ENCODE measurements at places on chromosomes 13 and 19.

DNA sequence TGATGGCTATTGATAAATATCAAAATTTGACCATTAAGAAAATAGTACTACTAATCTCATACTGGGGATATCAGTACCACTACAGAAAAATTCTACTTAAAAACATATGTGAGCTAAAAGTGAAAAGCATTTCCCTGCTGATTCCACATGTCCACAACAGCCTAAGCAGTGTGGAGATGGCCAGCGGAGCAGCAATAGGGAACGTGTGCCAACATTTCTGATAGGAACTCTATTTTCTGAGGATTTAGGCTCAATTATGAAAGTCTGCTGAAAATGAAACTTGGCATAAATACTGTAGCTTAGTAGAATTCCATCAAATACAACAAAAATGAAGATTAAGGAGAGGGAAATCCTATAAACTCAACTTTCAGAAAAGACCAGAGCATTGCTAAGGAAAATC is 311.6 kb downstream of the ENOX1 start:
- no peak for DNase-seq

GRCh38 chr19:10126213-10126639 is 6.5 kb upstream of the EIF3G start:
- DNase-seq: no peak

DNA sequence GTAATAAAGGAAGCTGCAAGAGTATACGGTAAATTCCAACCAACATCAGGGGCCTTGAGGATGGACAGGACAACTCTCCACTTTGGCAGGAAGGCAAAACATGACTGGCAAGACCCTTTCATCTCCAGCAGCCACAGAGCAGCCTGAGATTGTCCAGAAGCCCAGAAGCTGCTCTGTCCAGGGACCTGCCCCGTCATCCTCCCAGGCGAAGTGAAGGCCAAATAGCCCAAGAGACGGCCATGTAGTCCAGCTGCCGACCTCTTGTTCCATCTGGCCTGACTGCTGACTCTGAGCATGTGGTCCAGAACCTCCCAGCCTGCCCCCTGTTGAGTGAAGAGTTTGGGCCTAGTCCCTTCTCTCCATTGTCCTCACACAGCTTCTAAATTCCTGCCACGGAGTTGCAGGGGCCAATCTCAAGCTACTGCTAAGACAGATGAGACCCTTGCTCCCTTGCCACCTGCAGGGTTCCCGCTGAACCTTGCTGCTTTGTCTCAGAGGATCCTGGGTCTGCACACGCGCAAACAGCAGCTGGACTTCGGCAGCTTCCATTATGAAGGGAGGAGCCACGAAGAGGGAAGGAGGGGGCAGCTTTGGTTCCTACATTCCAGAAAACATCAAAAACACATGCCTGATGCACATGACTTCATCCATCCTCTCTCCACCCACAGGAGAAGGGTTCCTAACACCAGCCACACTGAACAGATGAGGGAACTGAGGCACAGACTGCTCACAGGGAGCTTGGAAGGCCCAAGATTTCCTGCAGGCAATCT is 196.9 kb downstream of the KATNAL1 start:
- no peak for DNase-seq

- no peak for DNase-seq
Observed at GRCh38 chr13:39526499-39526898, 76.5 kb downstream of the LHFPL6 start.

- DNase-seq: no peak
Observed at GRCh38 chr13:93307136-93307535, 80.5 kb downstream of the GPC6 start.

DNA sequence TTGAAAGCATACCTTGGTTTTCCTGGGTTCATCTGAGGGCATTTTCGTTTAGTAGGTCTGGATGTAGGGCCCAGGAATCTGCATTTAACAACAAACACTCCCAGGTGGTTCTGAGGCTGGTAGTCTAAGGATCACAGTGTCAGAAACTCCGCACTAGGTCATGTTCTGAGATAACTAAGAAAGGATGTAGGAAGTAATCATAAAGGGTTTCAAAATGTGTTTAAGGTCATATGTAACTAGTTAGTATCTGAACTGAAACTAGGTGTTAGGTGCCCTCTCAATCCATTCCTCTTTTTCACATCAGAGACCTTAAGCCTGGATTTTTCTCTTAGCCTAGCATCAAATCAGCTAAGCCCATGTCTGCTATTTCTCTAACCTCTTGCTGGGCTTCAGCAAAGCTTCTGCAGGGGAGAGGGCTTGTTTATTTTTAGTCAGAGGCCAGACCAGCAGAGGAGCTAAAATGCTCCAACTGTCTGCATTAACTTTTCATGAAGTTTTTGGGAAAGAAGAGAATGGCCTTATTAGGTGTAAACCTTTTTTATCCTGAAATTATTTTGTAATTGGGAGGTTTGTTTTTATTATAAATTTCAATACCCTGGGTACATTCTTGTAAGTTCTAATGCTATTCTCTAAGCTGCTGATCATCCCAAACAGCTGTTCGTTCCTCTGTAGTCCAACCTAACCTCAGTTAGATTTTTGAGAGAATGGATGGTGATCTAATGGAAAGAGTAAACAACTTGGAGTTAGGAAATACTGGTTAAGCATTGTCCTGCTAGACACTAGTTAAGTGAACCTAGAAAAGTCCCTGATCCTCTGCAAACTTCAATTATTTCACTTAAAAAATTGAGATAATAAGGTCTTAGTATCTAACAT is 262.8 kb upstream of the RFC3 start:
- DNase-seq: no peak

DNA sequence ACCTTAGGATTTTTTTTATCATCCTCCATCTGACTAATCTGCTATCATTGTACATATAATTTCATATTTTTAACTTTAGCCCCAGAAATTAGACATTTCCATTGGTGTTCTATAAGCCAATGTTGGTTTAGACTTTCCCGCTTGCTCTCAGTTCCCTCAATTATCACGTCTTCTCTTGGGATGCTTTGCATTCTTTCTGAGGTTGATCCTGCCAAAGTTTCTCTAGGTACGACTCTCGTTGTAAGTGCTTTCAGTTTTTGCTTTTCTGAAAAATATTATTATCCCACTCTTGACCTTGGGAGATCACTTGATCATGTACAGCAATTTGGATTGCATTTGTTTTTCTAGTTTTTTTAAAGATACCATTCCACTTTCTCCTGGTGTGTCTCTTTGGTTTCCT is 270.2 kb downstream of the IRS2 start:
- no peak for DNase-seq

- DNase-seq: no peak
Observed at GRCh38 chr19:55041627-55042343, 3.7 kb upstream of the GP6 start.

- no peak for DNase-seq
Observed at GRCh38 chr13:46639033-46639981, 86.3 kb downstream of the LRCH1 start.

DNA sequence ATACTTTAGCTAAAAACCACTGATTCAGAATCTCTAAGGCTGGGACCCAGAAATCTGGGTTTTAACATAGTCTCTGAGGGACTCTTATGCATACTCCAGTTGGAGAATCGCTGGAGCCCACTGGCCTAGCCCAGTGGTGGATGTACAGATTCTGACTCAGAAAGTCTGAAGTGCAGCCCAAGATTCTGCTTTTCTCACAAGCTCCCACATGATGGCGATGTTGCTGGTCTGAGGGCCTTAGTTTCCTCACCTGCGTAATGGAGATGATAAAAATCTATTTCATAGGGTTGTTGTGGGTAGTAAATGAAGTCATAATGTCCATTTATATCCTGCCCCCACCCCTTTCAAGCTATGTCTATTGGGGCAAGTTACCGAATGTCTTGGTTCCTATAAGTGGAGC is 7.7 kb upstream of the CDADC1 start:
- no peak for DNase-seq

DNA sequence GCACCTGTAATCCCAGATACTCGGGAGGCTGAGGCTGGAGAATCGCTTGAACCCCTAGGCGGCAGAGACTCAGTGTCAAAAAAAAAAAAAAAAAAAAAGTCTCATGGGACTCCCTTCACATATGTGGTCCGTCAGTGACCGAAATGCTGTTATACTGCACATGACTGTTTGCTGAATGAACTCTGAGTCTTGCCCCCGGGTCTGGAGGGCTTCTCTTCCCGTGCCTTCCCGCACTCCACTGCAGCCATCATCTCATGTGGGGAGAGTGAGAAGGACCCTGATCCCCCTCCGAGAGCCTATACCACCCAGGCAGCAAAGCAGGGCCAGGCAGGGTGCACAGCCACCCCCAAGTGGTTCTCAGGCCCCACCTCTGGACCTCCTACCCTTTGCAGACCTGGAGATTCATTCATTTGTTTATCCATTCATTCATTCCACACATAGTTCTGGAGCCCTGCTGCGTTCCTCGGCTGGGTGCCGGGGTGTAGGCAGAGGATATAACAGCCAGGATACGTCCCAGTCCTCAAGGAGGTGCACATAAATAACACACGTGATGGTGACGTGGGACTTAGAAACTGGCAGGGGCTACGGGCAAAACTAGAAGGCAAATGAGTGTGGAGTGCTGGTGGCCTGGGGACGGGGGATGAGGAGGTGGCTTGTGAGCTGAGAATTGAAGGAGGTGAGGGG is 14.2 kb downstream of the NDUFA11 start:
- DNase-seq: no peak

DNA sequence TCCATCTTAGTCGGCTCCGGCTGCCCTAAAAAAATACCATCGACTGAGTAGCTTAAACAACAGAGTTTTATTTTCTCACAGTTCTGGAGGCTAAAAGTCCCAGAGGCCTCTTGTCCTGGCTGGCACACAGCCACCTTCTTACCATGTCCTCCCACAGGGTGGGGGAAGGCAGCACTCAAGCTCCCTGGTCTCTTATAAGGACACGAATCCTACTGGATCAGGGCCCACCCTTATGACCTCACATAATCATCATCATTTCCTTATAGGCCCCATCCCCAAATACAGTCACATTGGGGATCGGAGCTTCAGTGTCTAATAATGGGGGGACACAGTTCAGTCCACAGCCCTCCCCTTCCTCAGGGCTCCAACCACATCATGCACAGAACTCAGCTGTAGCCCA is 2.6 kb upstream of the TUBA3C start:
- no peak for DNase-seq

GRCh38 chr13:50387051-50387581 is 371.9 kb downstream of the KCNRG start:
- DNase-seq: peak; percentile 47

DNA sequence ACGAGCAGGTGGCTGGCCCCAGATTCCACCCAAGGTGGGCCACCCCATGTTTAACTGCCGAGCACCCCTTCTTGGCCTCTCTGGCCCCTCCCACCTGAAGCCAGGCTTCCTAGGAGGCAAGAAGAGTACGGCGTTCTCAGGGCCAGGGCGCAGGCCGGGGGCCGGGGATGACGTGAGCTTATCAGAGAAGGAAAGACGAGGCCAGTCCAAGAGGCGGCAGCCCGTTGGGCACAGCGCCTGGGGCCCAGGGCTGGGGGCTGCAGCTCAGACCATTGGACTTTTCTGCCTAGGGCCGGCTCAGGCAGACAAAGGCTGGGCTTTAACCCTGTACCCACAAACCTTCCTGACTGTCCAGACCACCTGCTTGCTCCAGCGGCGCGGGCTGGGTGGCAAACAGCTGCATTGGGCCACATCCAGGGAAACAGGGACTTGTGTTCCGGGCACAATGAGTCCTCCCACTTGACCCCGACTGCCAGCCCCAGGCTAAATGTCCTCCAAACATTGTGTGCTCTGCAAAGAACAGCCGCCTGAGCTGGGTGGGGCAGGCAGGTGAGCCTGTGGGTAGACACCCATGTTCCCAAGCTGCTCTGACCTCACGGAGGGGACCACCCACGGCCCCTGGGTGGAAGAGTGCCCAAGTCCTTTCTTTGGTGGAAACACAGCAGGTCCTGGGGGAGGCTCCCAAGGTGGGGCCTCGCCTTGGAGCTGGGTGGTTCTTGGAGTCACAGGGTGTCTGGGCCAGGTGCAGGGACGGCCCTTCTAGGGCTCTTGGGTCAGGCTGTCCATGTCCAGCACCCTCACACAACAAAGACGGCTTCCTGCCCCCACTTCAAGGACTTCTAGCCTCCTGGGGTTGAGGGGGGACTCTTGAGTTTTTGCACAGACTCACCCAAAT is 21.9 kb downstream of the COMP start:
- no peak for DNase-seq

DNA sequence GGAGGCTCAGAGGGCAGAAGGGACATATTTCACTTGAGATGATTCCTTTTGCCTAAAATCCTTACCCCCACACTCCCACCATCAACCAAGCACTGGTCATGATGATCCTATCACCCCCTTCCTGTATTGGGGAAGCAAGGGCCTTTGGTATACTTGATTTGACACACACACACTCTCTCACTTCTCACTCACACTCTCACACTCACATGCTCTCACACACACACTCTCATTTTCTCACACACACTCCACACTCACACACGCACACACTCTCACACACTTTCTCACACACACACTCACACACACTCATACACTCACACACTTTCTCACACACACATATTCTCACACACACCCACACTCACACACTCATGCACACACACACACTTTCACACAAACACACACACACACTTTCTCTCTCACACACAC is 8.6 kb downstream of the RGCC start:
- no peak for DNase-seq

GRCh38 chr19:33503433-33504057 is 18.0 kb downstream of the PEPD start:
- DNase-seq: no peak

DNA sequence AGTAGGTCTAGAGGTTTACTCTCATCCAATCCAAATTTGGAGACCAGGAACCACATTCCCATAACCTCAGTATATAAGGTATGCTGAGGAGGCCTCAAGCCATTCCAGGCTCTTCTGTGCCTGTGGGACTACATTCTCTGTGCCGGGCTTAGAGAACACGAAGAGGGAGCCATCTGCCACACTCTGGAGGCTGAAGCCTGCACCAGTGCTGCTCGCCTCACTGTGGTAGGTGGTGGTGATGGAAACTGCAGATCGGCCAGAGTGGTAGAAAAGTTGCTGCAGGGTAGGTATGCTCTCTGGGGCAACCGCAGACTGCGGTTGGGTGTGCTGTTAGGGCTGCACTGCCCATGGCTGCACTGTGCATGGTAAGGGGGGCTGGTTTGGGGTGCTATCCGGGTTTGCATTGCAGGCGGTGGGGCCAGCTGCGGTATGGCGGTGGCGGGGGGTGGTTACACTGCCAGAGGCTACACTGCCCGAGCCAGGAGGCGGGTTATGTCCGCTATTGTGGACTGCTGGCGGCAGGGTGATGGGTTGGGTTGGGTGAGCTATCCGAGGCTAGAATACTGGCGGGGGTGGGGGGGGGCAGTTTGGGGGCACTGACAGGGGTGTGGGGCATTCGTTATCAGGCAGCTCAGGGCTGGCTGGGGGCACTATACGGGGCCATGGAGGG is 145.0 kb downstream of the TNFRSF19 start:
- DNase-seq: no peak

DNA sequence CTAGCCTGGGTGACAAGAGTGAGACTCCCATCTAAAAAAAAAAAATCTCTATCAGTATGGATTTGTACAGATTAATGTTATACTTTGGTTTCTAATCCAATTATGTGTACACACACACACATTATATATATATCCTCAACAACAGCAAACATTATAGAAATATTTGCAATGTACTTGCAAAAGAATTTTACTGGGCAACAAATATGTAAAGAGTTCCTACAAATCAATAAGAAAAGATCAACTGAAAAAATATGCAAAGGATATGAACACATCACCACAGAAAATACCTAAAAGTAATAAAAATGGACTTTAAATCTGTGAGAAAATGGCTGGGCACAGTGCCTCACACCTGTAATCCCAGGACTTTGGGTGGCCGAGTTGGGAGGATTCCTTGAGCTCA is 40.9 kb upstream of the NFIC start:
- no peak for DNase-seq

GRCh38 chr19:18204394-18205199 is 755 bp upstream of the RAB3A start:
- no peak for DNase-seq

- DNase-seq: no peak
Observed at GRCh38 chr13:73717632-73718031, 416.6 kb downstream of the KLF12 start.

All from NCI-H2107 (cell line).